Spleen (tissue), 13 donors: ENCODE measurements at places on chromosomes 16 and 17.

- no peak for DNase-seq
Measured at GRCh38 chr16:76213860-76214259, 63.3 kb upstream of the CNTNAP4 start.

GRCh38 chr17:81509207-81509971 is 3.2 kb downstream of the ACTG1 start:
- no peak for DNase-seq

- DNase-seq = no peak
Measured at GRCh38 chr17:75983501-75984181, 4.6 kb downstream of the TEN1 start.

DNA sequence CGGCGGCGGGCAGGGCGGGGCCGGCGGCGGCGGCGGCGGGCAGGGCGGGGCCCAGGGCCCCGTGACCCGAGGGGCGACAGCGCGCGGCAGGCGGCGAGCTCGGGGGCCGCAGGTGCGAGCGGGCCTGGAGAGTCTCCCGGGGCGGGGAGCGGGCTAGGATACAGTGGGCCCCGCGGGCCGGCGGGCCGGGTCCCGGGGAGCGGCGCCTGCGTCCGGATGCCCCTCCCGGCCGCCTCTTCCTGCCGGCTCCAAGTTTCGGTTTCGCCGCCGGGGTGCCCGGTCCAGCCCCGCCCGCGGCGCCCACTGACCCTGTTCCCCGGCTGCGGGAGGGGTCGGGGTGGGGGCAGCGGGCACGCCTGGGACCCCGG is at the start of gene RNF213:
Gene RNF213, plus strand, starts transcription at position 62 of the 368 bp plus-strand sequence. CDS start 2,830 bp downstream, outside the sequence.
- peak; percentile 95 for DNase-seq

- peak; percentile 50 for DNase-seq
Measured at GRCh38 chr17:30235386-30236296, at the start of gene SLC6A4. Gene SLC6A4, minus strand, starts transcription at chr17:30235697. Its CDS starts 13,739 bp downstream, at chr17:30221958.

GRCh38 chr16:51402785-51403184 is 251.7 kb upstream of the SALL1 start:
- DNase-seq = no peak

GRCh38 chr17:57044976-57045867 is 39.8 kb upstream of the AKAP1 start:
- no peak for DNase-seq

DNA sequence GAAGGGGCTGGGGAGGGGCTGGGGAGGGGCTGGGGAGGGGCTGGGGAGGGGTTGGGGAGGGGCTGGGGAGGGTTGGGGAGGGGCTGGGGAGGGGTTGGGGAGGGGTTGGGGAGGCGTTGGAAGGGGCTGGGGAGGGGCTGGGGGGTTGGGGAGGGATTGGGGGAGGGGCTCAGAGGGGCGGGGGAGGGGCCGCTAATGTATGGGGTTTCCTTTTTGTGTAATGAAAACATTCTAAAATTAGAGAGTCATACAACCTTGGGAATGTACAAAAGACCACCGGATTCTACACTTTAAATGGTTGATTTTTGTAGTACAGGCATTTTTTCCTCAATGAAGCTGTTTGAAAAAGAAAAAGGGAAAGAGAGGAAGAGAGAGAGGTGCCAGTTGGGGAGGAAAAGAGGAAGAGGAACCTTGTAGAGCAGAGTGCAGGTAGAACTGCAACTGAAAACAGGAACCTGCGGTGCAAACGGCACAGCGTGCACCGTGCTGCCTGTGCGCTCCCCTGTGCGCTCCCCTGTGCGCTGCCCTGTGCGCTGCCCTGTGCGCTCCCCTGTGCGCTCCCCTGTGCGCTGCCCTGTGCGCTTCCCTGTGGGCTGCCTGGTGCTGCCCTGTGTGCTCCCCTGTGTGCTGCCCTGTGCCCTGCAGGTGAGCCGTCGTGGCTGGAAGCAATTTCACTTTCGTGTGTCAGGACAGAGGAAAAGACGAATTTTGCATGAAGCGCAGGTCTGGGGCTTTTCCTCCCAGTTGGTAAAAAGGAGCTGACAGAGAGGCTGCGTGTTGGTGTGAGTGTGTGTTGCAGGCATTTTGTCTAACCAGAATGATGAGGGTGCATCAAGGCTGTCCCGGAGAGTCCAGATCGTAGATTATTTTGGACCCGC is 40.8 kb downstream of the METRNL start:
- DNase-seq = peak; percentile 94

DNA sequence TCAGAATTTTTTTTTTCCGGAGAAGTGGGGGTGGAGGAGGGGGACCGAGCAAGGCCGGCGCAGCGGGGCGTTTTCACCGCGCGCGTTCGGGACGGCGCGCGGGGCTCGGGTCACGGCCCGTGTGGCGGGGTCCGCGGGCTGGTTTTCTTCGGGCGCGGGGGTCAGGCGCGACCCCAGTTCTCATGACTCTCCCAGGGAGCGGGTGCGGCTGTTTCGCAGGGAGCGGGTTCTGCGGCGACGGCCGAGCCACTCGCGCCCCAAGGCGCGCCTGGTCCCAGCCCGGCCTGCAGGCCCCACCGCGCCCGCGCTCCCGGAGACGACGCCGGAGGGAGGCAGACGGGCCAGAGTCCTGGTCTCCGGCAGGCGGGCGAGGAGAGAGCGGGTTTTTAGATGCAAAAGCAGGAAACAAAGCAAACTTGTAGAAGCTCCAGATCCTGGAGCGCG is 1.0 kb downstream of the BAHCC1 start:
- no peak for DNase-seq

GRCh38 chr17:45681706-45682105 is 102.4 kb upstream of the CRHR1 start:
- DNase-seq = no peak

GRCh38 chr17:59223813-59224212 is 3.5 kb downstream of the GDPD1 start:
- no peak for DNase-seq

DNA sequence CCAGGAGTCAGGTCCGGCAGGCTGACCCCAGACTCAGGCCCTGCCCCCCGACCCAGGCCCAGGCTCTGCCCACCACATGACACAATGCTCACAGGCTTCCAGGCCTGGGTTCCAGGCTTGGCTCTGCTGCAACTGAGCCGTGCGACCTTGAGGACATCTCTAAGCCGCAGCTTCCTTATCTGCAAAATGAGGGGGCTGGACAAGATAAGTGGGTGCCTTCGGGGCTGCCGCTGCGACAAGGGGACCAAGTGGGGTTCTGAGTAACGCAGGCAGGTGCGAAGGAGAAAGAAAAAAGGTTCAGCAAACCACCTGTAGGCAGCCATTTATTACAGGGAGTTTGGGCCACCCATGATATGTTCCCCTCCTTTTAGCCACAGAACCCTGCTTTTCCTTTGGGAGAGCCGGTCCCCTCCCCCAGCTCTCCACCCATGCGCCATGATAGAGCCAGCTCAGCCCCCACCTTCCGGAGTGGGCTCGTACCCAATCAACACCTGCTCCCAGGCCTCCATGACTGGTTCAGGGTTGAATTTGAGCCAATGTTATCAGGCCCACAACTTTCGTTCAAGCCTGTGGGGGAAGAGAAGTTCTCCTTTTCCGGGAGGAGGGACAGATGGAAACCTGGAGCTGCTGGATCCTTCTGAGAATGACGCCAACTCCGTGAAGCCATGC is 38.2 kb downstream of the RTN4RL1 start:
- no peak for DNase-seq

DNA sequence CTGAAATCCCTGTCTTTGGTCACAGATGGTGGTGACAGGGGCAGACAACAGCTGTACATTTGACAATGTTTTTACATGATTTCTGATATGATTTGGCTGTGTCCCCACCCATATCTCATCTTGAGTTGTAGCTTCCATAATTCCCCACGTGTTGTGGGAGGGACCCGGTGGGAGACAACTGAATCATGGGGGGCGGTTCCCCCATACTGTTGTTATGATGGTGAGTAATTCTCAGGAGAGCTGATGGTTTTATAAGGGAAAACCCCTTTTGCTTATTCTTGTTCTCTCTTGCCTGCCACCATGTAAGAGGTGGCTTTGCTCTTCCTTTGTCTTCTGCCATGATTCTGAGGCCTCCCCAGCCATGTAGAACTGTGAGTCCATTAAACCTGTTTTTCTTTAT is 353.9 kb downstream of the CPPED1 start:
- DNase-seq = no peak

GRCh38 chr16:46884513-46885293 is 541 bp downstream of the GPT2 start:
- DNase-seq = peak; percentile 85

DNA sequence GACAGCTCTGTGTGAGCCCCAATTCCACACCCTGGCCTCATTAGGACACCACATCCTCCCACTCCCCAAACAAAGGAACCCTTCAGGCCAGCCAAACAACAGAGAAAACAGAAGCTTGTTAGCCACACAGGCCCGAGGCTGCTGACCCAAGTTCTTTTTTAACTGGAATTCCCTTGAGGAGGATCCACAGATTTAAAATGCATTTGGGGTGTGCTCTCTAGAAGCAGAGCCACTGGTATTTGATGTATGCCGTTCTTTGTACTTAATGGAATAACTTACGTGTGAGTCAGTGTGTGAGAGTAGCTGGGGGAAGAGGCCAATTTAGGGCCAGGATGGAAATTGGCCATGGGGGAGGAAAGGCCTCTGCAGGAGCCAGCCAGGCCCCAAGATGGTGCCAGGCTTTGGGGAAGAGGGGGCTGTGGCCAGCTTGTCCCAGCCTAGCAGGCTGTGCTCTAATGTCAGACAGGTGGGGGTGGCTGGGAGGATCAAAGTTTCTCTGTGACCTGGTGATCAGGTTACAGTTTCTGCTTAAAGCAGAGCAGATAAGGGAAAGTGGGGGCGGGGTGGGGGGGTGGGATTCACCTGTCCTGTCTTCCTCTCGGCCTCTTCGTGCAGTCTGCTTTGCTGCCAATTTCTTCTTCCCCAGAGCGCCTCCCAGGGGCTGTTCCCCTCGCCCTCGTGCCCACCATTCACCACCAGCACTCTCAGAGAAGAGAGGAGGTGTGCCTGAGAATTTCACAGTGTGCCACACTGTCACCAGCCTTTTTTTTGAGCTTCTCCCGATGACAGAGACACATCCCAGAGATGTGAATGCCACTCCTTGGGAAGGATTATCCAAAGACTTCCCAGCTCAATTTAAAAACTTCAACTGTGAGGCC is 50.8 kb downstream of the TOM1L2 start:
- no peak for DNase-seq
